ENCODE measurements at places on chromosomes 6 and 20. TPM values are rescaled to one million over a fixed set of nuclear protein-coding genes. Genes with fewer than 3 reads are reported as not detected.

- DNase-seq: peak; percentile 27
Observed at GRCh38 chr6:21402368-21402767, 191.2 kb upstream of the SOX4 start.

DNA sequence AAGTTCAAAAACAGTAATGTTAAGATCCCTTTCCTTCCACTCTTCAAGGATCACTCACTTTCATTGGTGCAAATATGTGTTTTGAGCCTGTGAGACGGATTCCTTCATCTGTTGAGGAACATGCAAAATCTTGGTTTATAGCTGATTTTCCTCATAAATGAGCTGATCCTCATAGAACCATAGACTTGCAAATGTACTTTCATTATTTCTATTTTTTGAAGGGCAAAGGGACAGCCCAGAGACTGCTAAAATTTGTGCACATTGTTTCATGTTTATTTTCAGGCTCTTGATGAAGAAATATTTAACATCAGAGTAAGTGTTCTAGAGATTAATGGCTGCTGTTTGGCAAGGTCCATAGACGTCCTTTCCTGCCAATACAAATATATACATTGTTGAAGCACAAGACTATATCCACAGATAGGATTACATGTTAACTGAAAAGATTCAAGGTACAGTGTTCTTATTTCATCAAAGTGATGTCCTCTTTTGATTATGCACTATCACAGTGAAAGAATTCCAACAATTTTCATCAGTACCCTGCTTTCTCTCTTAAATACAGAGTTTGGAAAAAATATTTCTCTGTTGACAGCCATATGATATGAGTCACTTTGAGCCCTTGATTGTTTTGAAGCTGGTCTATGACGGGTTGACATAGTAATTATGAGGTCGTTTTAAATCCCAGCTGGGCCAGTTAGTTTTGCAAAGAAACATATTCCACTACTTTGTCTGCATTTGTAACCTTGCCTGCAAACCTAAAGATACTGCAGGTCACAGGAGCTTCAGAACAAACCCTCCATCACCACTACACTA lies 95.7 kb downstream of the FILIP1 start:
- peak; percentile 62 for DNase-seq

DNA sequence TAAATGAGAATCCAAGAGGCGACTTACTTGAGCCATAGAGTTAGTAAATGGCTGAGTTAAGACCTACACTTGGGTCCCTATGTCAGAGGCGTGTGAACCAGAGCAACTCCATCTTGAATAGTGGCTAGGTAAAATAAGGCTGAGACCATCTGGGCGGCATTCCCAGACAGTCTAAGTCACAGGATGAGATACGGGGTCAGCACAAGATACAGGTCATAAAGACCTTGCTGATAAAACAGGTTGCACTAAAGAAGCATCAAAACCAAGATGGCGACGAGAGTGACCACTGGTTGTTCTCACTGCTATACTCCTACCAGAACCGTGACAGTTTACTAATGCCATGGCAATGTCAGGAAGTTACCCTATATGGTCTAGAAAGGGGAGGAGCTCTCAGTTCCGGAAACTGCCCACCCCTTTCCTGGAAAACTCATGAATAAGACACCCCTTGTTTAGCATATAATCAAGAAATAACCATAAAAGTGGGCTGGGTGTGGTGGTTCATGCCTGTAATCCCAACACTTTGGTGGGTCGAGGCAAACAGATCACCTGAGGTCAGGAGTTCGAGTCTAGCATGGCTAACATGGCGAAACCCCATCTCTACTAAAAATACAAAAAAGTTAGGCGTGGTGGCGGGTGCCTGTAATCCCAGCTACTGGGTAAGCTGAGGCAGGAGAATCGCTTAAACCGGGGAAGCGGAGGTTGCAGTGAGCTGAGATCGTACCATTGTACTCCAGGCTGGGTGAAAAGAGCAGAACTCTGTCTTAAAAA lies 43.9 kb upstream of the EEF1A1 start:
- DNase-seq: no peak

- DNase-seq: no peak
Observed at GRCh38 chr6:5098501-5099270, 13.5 kb downstream of the PPP1R3G start.

DNA sequence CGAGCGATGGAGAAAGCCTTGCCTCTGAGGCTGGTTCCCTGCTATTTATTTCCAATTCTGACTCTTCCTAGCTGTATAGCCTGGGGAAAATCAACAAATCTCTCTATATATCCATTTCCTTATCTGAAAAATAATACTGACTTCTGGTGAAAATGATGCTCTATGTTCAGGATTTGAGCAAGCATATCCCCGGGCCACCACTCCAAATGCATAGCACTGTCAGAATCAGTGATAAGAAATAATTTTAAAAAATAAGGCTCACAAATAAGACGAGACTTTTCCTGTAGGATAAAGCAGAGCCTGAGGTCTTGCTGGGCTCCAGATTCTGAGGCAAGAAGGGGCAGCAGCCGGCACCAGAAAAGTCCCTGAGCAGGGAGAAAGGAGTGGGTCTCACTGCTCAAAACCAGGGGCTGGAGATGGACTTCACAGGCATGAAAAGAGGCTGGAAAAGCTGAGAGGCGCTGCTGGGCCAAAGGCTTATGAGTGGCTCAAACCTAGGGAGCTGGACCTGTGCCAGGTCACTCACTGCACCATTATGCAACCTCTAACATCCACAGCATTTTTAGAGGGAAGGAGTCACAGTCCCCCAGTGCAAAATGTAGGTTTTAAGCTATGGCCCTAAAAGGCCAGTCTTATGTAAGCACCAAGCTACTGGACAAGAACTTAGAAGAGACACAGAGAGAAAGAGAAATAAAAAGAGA lies 48.1 kb upstream of the SLC17A4 start:
- no peak for DNase-seq

DNA sequence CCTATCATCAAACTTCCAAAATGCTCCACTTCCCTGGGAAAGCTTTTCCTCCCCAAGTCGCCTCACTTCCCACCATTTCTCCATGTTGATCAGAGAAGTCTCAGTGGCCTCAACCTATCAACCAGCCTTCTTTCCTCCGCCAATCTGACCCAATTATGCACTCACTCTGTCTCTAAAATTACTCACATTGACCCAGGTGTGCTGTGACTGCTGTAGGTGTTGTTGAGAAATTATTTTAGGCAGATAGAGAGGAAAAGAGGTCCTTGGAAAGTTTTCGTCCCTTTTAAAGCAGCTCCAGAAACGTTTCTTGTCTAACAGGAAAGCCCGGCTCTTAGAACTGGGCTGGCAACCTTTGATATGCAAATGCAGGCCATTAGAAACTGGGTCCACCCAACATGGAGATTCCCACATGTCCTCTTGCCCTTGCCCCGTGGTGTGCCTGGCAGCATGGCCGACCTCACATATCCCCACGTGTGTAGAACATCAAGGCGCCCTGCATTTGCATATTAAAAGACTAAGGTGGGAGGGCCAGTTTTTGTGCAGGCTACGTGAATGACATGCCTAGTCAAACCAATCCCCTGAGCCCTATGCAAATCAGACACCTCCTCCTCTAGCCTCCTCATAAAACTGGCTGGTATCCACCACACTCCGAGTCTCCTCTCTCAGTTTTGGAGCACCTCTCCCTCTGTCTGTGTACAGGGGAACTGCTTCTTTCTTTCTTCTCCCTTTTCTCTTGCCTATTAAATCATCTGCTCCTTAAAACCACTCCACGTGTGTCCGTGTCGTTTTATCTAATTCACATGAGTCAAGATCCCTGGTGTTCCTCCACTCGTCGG lies 12.9 kb downstream of the IPCEF1 start:
- peak; percentile 16 for DNase-seq

DNA sequence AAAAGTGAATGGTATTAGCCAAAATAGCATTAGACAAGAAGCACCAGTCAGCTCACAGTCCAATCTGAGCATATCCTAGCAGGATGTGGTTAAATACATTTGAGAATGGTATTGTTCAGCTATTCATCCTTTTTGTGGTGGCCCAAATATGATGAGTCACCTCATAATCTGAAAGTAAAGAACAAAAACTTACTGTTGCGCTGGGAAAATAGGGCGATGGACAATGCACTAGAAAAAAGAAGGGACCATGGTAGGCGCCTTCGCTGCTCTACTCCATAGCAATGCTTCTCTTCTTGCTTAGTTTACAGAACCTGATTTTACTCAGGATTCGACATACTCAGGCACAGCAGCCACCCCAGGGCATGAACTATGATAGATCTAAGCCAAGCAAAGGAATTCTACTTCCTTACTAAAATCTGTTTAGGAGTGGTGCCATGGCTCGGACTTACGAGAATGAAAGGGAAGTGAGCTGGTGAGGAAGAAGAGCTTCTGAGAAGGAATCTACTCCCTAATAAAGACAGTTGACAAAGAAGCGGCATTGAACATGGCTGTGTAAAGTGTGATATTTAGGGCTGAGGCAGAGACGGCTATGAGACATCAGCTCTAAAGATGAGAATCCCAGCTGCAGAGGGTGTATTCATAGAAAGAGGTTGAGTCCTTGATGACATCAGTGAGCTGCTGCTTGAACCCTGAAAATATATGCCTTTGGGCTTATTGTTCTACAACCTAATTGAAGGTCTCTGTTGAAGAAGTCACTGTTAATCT lies 16.6 kb upstream of the FBXO9 start:
- peak; percentile 91 for DNase-seq

DNA sequence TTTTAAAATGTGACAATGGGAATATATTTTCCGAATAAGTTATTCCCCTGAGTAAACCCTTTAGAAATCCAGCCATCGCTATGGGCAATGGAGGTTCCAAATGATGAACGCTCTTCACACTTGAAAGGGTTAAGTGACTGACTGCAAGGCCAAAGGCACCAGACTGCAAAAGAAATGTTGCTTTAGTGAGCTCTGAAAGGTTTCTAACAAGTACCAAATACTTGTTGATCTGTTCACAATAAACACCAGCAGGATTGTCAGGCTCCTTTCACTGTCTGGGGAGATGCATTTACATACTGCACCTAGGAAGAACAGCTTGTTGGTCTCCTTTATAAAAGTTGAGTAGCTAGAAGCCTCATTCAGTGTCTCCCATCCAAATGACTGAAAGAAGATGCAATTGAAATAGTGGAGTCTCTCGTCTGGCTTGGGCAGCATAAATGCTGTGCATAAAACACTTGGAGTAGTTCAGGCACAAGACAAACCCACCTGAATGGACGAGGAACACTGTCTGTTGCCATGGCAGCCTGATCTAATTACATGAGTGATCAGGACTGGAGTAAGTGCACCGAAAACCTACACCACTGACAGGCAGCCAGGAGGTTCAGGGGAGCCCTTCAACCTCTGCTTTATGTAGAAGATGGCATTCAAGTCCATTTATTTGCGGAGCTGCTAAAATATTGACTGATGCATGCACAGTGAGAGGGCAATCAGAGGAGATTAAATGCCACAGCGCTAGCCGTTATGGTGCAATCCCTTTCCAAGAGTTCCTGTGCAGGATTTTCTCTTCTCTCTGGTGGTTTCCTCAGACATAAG lies 2.9 kb downstream of the ATXN1 start:
- no peak for DNase-seq

GRCh38 chr6:3229566-3230178 lies 2.2 kb upstream of the TUBB2B start:
- DNase-seq: no peak

- peak; percentile 74 for DNase-seq
Observed at GRCh38 chr6:118743746-118744145, 92.4 kb upstream of the CEP85L start.

DNA sequence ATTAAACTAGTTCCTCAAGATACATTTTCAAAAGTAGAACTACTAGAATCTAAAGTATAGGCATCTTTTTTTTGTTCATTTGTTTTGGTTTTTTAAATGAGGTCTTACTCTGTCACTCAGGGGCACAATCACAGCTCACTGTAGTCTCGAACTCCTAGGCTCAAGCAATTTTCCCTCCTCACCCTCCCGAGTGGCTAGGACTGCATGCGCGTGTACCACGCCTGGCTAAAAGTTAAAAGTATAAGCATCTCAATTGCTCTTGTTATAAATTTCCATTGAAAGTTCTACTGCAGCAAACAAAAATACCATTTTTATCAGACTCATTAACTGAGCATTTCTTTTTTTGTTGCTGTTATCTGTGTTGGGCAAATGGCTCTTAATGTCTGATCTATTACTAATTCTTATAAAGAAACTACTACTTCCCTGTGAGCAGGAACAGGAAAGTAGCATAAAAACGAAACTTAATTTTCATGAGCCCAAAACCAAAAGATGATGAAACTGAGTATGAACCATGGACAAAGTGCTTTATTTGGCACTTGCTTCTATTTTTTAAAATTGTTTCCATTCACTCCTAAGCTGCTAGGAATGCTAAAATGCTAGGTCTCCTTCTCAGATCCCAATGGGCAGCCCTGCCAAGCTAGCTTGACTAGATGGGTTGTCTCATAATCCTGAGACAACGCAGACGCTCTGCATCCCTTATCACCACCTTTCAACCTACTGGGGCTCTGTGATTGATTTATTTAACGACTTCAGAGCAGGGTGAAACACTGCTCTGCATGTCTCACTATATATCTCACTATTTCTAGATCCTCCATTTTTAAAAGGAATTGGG lies 36.9 kb downstream of the TRPC4AP start:
- peak; percentile 38 for DNase-seq

DNA sequence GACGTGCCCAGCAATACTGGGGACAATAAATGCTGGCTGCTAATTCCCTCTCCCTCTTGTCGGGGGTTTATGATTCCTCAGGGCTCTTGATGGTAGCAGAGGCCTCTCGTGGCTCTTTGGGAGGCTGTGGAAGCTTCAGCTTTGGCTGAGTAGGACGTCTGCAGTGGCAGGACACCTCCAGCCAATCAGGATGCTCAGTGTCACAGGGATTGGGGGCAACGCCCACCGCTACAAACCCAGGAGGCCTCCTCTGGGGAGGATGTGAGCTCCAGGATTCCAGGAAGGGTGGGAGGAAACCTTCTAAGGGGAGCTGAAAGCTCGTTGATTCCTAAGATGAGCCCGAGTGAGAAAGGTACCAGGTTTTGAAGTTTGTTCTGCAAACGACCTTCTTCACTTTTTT lies 19.4 kb downstream of the RSPO4 start:
- no peak for DNase-seq

GRCh38 chr6:85971238-85971637 lies 328.6 kb upstream of the SYNCRIP start:
- DNase-seq: no peak

DNA sequence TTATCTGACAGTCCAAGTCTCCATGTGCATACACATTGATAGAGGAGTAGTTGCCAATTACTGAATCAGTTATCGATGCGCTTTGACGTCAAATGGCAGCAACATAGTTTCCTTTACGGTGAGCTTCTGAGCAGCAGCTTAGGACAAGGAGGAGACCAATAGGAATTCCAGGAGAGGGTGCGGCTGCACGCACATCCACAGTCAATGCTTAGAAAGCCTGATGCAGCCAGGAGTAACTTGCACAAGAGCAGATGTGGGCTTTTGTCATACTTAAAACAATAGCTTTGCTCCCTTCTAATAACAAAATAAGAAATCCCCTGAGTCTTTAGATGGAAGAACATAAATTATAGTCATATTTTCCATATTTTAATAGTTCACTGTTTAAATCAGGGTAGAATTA lies 442.1 kb downstream of the BCKDHB start:
- DNase-seq: peak; percentile 51

MACROD2 gene
- not detected for total RNA-seq

GRM1 gene
- not detected for total RNA-seq

BPIFB1 gene
- total RNA-seq: not detected

FAM83C gene
- total RNA-seq: not detected

GPLD1 gene
- 0.28 TPM for total RNA-seq

PAK5 gene
- not detected for total RNA-seq

L3MBTL3 gene
- 14.4 TPM for total RNA-seq

GINS1 gene
- total RNA-seq: 6.6 TPM

PRPH2 gene
- total RNA-seq: 0.83 TPM
